Tongue (tissue), 3 donors: ENCODE measurements at places on chromosomes 11 and 22. TPM values are rescaled to one million over a fixed set of nuclear protein-coding genes. Genes with fewer than 3 reads are reported as not detected.

The TUBA8 gene
- total RNA-seq, result 13.3 TPM

The OR5B21 gene
- not detected for total RNA-seq

The TRIM29 gene
- total RNA-seq, result 192 TPM

The VPREB1 gene
- not detected for total RNA-seq

The SYT7 gene
- total RNA-seq, result 6.5 TPM

The BMAL1 gene
- 21.8 TPM for total RNA-seq

The SLC22A6 gene
- not detected for total RNA-seq

The POU2F3 gene
- 2.1 TPM for total RNA-seq

The DEFB131B gene
- not detected for total RNA-seq

The NEU3 gene
- 24.6 TPM for total RNA-seq

The FCHSD2 gene
- total RNA-seq, result 26.3 TPM

The ANO1 gene
- total RNA-seq, result 36.7 TPM

The TREH gene
- not detected for total RNA-seq

The TBC1D10A gene
- 11.0 TPM for total RNA-seq

The PTGDR2 gene
- total RNA-seq, result 1.3 TPM

The MB gene
- total RNA-seq, result 649 TPM

The GDPD4 gene
- not detected for total RNA-seq
